ENCODE measurements at places on chromosomes 3 and 15.
A peak's percentile ranks its signal among the peaks of the same experiment; 100 is the strongest.

DNA sequence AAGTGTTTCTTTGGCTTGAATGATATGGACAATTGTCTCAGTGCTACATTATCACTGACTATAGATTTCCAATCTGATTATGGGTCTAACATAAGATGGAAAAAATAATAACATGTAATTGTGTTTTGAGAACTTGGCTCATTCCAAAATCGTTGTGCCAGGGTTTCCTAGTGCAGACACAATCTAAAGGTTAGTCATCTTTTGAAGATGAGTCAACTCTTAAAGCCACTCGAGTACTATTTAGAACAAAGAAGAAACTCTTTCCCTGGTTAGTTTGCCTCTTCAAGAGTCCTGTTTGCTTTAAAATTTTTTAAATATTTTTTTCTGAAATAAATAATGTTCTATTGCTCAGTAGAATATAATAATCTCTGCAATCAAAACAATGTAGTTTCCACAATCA, 301.0 kb downstream of the CADM2 start:
- DNase-seq = no peak

GRCh38 chr3:58658508-58658907, 8.1 kb downstream of the FAM3D start:
- no peak for DNase-seq

GRCh38 chr15:99726333-99726732, 6.9 kb downstream of the LYSMD4 start:
- no peak for DNase-seq

GRCh38 chr15:33089878-33090757, 104.4 kb downstream of the FMN1 start:
- peak; percentile 71 for DNase-seq

DNA sequence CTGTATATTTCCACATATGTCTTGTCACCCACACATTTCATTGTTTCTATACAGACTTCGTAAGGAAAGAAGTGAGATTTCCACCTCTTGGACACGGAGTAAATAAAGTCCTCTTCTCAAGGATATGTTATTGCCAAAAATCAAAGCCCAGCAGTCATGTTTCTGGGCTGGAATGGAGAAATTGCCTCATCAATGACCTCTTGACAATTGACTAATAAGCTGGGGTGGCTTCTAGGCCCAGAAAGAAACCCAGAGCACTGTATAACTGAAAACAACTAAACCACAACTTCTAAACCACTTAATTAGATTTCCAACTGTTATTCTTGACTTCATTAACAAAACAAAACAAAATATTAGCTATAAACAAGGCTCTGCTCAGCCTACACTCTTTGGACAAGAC, 56.4 kb upstream of the SLC24A5 start:
- DNase-seq = no peak

DNA sequence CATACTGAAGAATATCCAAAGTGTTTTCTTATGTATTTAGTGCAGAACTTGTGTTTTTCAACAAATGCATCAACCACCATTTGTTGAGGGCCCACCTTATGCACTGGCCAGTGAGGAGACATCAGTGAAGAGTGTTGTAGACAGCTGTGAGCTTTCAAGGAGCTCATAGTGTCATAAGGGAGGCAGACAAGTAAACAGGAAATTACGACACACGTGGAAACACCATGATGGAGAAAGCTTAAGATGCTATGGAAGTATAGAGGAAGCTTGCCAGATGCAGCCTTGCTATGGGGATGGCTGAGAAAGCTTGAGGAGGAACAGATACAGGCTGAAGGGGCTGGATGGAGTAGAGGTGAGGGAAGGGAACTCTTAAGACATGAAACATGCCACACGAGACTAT, 50.8 kb upstream of the PSMD6 start:
- DNase-seq = peak; percentile 29

- DNase-seq = no peak
Observed at GRCh38 chr15:72737723-72738122, 45.8 kb downstream of the ADPGK start.

- DNase-seq = no peak
Observed at GRCh38 chr3:153090973-153091372, 71.1 kb upstream of the RAP2B start.

DNA sequence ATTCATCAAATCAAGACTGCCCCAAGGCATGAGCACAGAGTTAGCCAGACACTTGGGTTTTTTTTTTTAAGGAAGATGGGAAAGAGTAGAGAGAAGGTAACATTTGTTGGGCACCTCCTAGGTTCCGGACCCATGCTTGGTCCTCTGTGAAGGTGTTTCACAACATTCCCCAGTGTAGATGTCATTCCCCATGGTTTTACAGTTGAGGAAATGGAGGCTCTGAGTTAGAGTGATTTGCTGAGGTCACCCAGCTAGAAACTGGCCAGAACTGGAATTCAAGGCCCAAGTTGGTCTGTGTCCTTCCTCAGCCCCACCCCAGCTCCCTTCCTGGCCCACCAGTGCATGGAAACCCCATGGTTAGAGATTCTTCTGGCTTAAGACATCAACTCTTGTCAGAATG, 19.9 kb downstream of the WNT7A start:
- no peak for DNase-seq

DNA sequence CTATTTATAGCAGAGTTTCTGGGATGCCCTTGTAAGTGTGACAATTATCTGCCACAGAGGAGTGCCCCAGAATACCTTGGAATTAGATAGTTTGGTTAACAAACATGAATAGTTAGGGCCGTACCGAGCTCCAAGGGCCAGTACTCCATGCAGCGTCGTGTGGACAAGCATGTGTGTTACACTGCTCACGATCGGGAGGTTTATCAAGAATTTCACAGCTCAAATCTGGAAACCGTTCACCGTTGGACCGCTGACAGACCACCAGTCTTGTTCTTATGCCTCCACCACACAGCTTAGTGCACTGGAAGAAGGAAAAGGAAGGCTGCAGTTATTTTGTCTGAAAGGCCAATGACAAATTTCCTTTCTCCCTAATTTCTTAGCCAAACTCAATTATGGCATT, 93.7 kb downstream of the ADAMTS9 start:
- no peak for DNase-seq

GRCh38 chr15:58716027-58716426, 33.5 kb downstream of the ADAM10 start:
- DNase-seq = no peak

- no peak for DNase-seq
Observed at GRCh38 chr15:101664303-101664913, 12.2 kb upstream of the TM2D3 start.

GRCh38 chr3:78726545-78726944, 1041.3 kb downstream of the ROBO1 start:
- no peak for DNase-seq

- peak; percentile 97 for DNase-seq
Observed at GRCh38 chr3:158725348-158726011, 6.8 kb downstream of the RARRES1 start.

DNA sequence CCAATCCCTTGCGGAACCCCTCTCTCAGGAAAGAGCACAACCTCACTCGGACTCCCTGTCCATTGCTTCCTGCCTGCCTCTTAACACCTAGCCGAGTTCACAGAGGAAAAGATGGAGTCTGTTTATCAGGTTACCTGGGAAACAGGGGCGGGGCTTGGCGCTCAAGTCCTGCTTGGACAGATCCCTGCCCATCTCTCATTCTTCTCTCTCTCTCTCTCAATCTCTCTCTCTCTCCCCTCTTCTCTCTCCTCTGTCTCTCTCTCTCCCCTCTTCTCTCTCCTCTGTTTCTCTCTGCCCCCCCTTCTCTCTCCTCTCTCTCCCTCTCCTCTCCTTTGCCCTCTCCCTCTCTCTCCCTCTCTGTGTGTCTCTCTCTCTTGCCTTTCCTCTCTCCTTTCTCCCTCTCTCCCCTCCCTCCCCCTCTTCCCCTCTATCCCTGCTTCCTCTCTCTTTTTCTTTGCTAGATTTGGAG, at the start of gene EFHB:
TSS of gene EFHB (minus strand) at position 120 of the 469 bp plus-strand sequence. CDS start 199 bp downstream, outside the sequence.
- peak; percentile 25 for DNase-seq

DNA sequence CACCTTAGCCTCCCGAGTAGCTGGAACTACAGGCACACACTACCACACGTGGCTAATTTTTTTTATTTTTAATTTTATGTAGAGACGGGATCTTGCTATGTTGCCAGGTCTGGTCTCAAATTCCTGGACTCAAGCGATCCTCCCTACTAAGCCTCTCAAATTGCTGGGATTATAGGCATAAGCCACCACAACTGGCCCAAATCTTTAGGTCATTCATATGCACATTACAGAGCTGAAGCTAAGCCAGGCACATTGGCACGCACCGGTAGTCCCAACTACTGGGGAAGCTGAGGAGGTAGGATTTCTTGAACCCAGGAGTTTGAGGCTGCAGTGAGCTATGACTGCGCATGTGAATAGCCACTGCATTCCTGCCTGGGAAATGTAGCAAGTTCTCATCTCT, 265.9 kb downstream of the ZMAT3 start:
- DNase-seq = no peak

- DNase-seq = no peak
Observed at GRCh38 chr3:129422897-129423296, 5.5 kb downstream of the EFCAB12 start.

DNA sequence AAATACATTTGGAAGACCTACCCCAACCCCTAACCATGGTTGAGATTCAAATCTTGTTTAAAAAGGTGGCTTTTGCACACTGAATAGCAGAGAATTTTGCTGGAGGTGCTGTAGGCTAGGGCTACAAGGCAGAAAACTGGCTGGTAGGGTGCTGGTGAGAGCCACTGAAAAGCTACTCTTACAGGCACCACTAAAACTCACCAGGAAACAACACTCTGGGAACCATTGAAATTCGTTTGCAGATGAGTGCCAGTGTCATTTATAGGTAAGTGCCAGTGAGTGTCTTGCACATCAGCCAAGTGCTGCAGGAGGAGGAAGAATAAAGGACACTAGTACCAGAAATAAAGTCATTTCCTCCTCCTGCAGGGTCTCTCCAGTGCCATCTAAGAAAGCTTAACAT, 610.2 kb downstream of the ZNF385D start:
- DNase-seq = no peak

GRCh38 chr15:63339006-63339766, 42.5 kb downstream of the CA12 start:
- no peak for DNase-seq

- DNase-seq = no peak
Observed at GRCh38 chr3:2934541-2934940, 175.6 kb downstream of the IL5RA start.

- DNase-seq = no peak
Observed at GRCh38 chr15:85120351-85121113, 138.9 kb downstream of the PDE8A start.

- DNase-seq = no peak
Observed at GRCh38 chr3:64290864-64291263, 65.6 kb upstream of the PRICKLE2 start.

DNA sequence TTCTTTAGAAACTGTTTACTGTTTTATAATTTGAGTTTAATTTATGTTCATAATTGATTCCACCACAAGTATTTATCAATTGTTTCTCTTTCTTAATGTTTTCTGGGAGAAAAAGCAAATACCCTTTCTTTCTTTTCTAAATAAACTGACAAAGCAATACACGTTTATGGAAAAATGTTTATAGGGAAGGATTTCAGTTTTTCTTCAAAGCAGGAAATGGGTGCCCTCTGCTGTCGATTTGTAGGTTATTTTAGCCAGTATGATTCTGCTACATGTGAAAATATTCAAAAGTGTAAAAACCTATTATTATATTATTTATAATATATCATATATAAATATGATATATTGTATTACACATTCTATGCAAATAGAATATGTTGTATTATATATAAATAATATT, 921.0 kb upstream of the ROBO1 start:
- DNase-seq = no peak

- DNase-seq = peak; percentile 70
Observed at GRCh38 chr3:53134631-53135232, 4.5 kb upstream of the RFT1 start.

DNA sequence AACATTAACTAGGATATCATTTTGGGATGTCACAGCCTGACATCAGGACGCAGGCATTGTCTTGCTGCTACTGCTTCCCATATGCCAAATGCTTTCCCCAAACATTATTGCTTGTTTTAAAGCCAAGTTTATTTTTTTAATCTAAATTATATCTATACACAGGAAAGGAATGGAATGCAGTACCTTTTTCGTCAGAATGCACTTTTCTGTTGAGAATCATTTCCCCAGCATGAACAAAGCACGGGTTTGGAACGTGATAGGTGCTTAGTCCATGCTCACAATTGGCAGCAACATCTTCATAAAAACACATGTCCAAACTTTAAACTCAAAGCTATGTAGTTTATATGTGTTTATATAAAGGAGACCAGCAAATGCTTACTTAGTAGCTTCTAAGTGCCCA, 26.1 kb downstream of the PXK start:
- no peak for DNase-seq

- no peak for DNase-seq
Observed at GRCh38 chr3:123422457-123422856, 26.4 kb downstream of the ADCY5 start.

DNA sequence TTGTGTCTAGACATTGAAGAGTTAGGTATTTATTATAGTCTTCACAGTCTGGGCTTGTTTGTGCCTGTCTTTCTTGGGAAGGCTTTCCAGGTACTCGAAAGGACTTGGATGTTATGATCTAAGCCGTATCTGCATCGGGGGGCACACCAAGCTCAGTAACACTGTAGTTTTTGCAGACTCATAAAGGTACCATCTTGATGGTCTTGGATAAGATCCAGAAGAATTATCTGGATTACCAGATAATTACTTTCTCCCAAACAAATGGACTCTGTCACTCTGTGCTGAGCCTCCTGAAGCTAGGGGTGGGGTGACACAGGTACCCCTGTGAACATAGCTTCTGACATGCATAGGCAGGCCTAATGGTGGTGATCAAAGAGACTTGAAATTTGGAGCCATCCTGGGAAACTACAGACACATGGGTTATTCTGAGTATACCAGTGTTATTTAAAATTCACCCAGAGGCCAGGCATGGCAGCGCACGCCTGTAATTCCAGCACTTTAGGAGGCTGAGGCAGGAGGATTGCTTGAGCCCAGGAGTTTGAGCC, 238.6 kb upstream of the TPM1 start:
- DNase-seq = no peak

DNA sequence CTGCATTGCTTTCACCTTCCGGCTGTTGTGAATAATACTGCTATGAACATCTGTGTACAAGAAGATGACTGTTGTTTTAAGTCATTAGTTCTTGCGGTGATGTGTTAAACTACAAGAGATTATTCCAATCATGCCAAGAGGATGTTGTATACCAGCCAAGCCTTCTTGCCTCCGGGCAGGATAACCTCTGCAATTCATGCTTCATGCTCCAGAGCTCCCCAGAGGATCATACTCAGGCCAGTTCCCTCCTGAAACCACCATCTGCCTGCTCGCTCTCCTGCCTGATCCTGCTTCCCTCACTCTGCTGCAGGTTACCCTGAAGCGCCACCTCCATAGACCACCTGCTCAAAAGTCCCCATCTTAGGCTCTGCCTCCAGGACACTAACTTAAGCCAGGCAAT, 187.1 kb upstream of the PROK2 start:
- DNase-seq = peak; percentile 58

GRCh38 chr3:107794664-107795443, 272.1 kb downstream of the BBX start:
- DNase-seq = no peak

DNA sequence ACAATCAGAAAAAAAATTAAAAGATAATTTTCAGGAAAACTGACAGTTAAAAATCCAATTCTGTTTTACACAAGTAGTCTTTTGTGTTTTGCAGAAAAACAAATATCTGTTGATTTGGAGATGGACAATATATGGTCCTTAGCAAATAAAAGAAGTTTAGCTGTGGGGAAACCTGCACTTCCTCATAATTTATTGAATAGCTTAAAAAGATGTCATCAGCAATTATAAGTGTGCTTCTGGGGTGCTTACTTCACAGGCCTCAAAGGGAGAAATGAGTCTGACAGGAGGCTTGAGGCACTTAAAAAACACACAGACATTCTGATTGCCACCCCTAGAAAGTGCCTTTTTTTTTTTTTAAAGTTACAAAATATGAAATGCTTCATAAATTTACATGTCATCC, 31.6 kb upstream of the CERS3 start:
- DNase-seq = no peak
